Right hindlimb (tissue), 1 donor: ENCODE measurements at places on chromosomes 3 and 15.

DNA sequence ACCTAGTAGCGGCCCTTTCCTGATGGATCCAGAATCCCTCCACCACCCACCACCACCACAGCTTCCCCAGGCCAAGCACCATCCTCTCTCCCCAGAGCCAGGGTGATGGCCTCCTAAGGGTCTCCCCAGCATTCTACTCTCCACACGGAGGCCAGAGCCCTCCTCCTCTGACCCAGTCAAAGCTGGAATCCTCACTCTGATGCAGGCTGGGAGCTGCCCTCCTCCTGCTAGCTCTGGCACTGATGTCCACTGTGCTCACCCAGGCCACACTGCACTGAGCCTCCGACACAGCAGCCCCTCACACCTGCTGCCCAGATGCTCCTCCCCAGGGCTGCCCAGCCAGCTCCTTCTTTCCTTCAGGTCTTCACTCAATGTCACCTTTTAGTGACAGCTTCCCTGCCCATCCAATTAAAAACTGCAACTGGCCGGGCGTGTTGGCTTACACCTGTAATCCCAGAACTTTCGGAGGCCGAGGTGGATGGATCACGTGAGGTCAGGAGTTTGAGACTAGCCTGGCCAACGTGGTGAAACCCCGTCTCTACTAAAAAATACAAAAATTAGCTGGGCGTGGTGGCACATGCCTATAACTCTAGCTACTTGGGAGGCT lies 21.0 kb downstream of the XXYLT1 start:
- peak; percentile 8 for DNase-seq

GRCh38 chr3:97131476-97131875 lies 317.1 kb downstream of the EPHA6 start:
- DNase-seq, result no peak

DNA sequence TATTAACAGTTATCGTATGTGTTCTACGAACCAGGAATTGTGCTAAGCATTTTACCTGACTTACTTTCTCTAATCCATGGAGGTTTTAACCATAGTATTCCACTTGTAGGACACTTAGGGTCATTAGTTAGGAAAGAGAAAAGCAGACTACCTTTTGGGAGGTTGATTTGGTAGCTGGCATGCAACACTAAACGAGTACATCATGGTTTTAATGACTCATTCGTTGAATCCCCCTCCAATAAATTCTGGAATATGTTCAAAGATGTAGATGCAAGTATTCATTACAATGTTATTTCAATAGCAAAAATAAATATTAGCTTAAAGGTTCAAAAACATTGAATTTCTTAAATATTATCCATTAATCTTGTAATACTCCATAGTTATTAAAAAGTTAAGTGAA lies 162.5 kb downstream of the FMN1 start:
- DNase-seq, result no peak

DNA sequence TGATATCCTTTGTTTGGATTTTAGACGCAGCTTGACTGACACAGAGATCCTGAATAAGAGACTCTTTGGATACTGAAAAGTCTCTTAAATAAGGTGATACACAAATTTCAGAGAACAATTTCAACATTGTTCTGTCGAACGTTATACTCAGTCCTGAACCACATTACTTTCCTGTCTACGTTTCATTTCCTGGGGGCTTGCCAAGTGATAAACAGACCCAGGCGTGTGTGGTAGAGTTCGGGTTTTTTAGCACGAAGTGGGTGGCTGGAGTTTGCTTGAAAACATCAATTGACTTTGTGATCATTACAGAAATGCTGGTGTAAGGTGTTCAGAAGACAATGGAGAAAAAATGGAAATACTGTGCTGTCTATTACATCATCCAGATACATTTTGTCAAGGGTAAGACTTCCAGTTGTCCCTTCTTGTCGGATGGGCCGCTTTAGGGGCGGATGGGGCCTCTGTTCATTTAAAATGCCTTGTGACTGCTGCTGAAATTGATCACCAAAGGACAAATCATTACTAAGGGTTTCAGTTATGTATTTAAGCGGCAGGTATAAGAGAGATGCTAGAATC lies at the start of gene CD96:
TSS of gene CD96 (plus strand) at position 287 of the 573 bp plus-strand sequence. CDS start at position 339, 52 bp downstream.
- DNase-seq, result no peak

DNA sequence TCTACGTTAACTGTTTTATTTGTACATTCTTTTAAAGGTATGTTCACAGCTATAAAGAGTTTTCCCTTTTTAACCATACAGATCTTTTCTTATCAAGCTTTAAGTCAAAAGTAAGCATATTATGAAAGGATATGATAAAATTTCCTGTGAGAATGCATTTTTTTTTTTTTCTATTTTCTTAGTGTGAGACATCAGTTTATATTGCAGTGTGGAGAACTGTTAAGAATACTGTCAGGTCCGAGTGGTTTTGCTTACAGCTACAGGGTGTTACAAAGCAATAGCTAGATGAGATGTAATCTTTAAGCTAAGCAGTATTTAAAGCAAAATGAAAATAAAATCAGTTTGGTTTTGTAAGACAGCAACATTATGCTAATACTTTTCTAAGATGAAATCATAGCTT lies 133.2 kb downstream of the SLC25A26 start:
- DNase-seq, result no peak

DNA sequence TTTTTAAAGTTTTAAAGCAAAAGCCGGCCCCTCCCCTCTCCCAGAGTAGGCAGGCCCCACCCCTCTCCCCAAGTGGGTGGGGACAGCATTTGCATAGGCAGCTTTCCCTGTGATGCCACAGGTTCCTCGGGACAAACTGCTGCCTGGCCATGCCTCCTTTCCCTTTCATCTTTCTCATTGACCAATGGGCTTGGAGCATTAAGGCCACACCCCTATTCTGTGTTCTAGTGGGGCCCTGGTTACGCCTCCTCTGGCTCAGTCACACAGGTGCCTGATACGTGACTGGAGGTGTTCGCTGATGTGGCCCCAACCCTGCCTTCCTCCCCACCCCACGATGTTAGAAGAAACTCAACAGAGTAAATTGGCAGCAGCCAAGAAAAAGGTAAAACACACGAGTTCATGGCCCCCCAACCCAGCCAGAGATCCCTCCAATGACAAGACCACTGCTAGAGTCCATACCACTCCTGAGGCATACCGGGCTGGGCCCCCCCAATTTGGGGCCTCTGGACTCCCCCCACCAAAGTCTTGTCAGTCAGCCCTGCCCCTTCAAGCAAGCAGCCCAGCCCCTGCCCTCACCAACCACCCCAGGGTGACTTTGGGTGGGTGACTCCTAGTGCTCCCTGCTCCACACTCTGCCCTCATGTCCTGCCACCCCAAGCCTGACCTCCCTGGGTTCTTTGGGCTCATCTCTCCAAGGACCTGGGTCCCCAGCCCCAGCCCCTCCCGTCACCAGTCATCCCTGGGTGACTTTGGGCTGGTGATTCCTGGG lies 62.8 kb upstream of the CSPG4 start:
- DNase-seq, result no peak

DNA sequence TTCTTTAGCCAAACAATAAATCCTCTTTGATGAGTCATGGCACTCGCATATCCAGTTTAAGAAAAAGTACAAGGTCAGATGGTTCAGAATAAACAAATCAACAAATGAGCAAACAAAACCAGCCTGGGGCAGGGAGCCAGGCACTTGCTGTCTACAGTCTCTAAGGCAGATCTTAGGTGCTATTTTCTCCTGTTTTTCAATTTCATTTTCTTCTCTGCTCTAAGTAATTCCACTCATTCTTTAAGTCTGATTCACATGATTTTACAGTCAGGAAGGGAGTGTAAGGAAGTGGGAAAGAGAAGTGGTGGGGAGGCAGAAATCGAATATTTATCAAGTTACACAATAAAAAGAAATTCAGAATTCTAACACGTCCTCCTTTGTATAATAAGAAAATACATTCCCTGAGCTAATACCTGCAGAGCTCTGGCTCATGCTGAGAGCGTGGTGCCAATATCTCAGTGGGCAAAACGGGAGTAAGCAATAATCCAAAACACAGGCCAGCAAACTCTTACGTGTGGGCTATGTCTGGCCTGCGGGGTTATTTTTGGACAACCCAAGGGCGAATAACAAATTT lies 298.6 kb downstream of the ADAMTS17 start:
- no peak for DNase-seq

DNA sequence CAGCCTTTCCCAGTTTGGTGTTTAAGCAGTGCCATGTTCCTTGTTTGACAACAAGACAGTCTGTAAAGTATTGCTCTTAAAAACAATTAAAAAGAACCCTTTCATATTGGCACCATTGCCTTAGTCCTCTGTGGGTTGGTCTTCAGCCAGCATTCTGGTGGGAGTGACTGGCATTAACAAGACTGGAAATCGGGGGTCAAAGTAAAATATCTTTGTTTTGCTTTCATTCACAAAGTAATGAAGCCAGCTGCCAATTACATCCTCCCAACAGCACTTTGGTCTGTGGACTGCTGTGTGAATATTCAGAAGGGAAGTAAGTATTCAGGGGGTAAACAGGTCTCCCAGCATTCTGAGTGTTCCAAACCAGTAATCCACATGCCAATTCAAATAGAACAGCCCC lies 8.3 kb upstream of the VILL start:
- DNase-seq, result no peak

- no peak for DNase-seq
These were observed 89.4 kb downstream of the EDEM1 start for GRCh38 chr3:5276934-5277333.

DNA sequence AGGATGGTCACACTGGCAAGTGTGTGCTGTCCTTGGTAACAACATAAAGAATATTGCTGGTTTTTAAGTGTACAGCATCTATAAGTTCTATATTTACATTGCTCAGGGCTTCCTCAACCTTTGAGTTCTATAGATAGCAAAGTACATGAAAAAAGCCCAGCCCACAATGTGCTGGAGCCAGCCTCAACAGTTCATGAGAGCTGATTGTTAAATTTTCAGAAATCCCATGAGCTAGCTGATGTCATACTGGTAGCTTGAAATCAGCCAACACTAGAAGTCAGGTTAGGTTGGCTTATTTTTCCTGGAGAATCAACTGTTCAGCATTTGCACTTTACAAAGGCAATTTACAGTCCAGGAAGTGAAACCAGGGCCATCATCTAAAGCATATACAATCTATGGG lies 102.8 kb downstream of the STRIT1 start:
- no peak for DNase-seq

GRCh38 chr3:9420850-9421549 lies 23.6 kb downstream of the SETD5 start:
- DNase-seq, result no peak

GRCh38 chr3:27573780-27574437 lies 89.7 kb upstream of the SLC4A7 start:
- no peak for DNase-seq

DNA sequence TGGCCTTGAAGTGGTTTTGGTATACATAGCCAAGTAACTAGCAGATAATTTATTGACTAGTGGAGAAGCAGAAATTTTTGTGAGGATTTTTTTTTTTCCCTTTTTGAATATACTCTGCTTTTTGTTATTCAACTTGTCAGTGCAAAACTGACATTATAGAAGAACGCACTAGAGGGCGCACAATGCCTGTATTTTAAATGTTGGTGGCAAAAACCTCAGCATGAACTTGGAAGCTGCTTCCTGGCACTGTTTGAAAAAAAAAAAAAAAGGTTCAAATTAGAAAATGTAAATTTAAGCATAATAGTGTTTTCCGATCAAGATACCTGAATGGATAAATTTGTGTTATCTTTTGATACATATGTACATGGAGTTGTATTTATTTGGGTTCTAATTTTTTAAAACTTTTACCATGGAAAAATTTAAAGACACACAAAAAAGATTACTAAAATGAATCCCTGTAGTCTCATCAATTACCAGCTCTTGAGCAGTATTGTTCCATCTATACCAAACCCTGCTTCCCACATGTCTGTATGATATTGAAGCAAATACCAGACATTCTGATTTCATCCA lies 56.0 kb downstream of the SLC25A26 start:
- DNase-seq, result peak; percentile 68

DNA sequence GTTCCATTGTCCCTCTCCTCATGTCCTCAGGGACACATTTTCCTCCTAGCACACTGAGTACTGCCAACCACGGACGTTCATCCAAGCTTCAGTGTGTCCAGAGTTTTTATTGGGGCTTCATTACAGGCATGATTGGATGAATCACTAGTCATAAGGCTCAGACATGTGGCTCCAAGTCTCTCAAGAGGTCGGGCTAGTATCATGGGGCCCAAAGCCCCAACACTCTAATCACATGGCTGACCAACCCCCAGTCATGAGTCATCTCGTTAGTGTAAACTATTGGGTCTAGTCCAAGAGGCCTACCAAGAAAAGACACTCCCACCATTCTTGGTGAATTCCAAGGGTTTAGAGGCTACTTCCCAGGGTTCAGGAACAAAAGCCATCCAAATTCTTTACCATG lies 4.4 kb downstream of the TERC start:
- DNase-seq, result no peak

GRCh38 chr3:57152151-57153143 lies 12.7 kb downstream of the IL17RD start:
- peak; percentile 64 for DNase-seq

- no peak for DNase-seq
These were observed 12.4 kb downstream of the OTOL1 start for GRCh38 chr3:161508852-161509477.

GRCh38 chr3:172132159-172132586 lies 92.8 kb downstream of the FNDC3B start:
- DNase-seq, result no peak

- DNase-seq, result no peak
These were observed 493.5 kb downstream of the FHIT start for GRCh38 chr3:60757724-60758123.

- DNase-seq, result peak; percentile 92
These were observed 25.9 kb downstream of the SNX33 start for GRCh38 chr15:75673426-75674235.

- no peak for DNase-seq
These were observed 105.0 kb upstream of the ICE2 start for GRCh38 chr15:60583946-60584345.

GRCh38 chr3:186176373-186176990 lies 67.6 kb upstream of the ETV5 start:
- DNase-seq, result no peak

GRCh38 chr15:70266412-70267121 lies 168.8 kb upstream of the TLE3 start:
- DNase-seq, result peak; percentile 79

GRCh38 chr3:122298239-122298638 lies 26.8 kb upstream of the CSTA start:
- no peak for DNase-seq

GRCh38 chr3:142000325-142000870 lies 124.0 kb downstream of the ATP1B3 start:
- no peak for DNase-seq

GRCh38 chr15:52653431-52653964 lies 25.7 kb downstream of the ATOSA start:
- no peak for DNase-seq
